ENCODE measurements at places on chromosomes 6 and 20.

DNA sequence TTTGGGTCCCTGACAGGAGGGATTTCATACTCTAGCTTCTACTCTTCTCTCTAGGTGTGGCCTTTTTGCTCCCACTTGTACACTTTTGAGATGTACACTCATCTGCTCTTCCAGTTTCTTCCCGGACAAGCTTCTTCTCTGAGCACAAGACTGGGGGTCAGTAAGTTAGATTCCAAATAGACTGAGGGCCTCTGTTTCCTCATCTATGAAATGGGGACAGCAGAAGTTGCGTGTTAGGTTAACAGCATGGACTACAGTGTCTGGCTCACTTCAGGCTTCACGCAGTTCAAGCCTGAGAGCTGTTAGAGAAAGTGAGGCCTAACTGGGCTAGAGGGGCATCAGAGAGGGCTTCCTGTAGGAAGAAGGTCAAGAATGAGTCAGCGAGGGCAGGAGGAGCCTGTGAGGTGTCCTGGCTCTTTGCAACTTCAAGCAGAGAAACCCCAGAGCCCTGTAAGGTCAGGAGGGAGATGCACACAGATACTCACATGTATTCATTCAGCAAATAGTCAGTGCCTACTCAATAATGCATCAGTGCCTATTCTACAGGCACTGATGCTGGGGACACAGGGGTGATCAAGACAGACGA, 20.6 kb downstream of the XKR7 start:
- no peak for DNase-seq

GRCh38 chr6:98047164-98047563, 764.1 kb upstream of the MMS22L start:
- no peak for DNase-seq

- no peak for DNase-seq
These were observed 282.7 kb downstream of the NRN1 start for GRCh38 chr6:5723841-5724691.

GRCh38 chr20:11995805-11996567, 78.3 kb downstream of the BTBD3 start:
- no peak for DNase-seq

DNA sequence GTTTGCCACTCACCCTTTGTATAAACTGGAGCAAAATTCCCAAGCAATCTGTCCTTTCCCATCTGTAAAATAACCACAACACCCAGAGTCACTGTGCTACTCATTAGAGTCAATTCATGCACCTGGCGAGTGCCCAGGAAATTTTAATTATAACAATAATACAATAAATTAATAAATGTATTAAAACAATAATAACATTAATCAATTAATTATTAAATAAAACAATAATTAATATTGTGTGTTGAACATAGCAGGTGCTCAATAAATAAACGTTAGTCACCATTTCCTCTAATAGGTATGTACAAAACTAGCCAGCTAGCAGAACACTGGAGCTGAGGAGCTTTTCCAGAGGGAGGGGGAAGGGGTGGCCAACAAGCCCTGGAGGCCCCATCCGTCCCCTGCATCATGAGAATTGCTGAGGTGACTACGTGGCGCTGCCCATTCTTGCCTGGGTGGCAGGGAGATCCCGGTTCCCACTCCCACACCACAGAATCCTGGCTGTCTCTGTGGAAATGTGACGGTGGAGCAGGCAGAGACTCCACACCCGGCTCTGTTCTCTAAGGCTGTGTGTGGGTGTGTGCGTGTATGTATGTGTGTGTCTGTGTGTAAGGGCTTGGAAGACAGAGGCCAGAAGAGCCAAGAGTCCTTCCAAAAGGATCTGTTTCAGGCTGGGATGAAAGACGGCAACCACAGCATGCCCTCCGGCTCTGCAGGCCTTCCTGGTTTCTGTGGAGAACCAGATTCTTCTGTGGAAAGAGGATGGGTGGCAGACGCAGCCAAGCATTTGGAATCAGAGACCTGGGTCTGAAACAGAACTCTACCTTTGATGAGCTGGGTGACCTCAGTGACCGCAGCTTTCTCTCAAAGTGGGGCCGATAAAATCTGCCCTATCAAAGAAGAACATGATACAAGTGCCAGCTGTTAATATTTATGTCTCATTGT, 18.8 kb upstream of the EZR start:
- DNase-seq, result no peak

DNA sequence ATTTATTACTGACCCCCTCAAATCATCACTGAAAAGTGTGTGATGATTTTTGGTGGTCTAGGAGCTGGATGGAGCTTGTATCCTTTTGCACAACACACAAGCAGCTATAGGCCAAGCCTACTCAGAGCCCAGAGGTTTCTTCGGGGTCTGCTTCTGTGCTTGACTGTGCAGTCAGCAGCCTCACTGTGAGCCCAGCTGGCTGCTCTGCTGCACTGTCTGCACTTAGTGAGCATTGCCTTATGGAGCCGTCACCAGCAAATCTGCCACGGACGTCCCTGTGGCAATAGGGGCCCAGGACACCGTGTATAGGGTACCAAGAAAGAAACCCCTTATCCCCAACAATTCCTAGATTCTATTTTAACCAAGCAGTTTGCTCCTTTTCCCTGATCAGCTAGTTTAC, 38.6 kb upstream of the GMPR start:
- DNase-seq, result no peak

- DNase-seq, result no peak
These were observed 97.0 kb downstream of the NRN1 start for GRCh38 chr6:5909721-5910120.

GRCh38 chr6:168926306-168926705, 327.3 kb downstream of the THBS2 start:
- no peak for DNase-seq

GRCh38 chr20:43948455-43948854, 33.8 kb downstream of the TOX2 start:
- DNase-seq, result no peak

- DNase-seq, result no peak
These were observed 47.1 kb downstream of the SCAND1 start for GRCh38 chr20:35907017-35907701.

All from SW 1271 (cell line).